ENCODE measurements at places on chromosomes 3 and 15. TPM values are rescaled to one million over a fixed set of nuclear protein-coding genes. Genes with fewer than 3 reads are reported as not detected.

The XCR1 gene
- total RNA-seq = not detected

The ARGFX gene
- total RNA-seq = not detected

The ZIC1 gene
- 20.0 TPM for total RNA-seq

The TRAK1 gene
- 28.1 TPM for total RNA-seq

The FEZF2 gene
- total RNA-seq = 12.2 TPM

All from frontal cortex (tissue), 4 donors.